GM04503 (cell line): ENCODE measurements at places on chromosomes 5 and 9.

- no peak for DNase-seq
Measured at GRCh38 chr9:14775917-14776316, 53.4 kb upstream of the CER1 start.

DNA sequence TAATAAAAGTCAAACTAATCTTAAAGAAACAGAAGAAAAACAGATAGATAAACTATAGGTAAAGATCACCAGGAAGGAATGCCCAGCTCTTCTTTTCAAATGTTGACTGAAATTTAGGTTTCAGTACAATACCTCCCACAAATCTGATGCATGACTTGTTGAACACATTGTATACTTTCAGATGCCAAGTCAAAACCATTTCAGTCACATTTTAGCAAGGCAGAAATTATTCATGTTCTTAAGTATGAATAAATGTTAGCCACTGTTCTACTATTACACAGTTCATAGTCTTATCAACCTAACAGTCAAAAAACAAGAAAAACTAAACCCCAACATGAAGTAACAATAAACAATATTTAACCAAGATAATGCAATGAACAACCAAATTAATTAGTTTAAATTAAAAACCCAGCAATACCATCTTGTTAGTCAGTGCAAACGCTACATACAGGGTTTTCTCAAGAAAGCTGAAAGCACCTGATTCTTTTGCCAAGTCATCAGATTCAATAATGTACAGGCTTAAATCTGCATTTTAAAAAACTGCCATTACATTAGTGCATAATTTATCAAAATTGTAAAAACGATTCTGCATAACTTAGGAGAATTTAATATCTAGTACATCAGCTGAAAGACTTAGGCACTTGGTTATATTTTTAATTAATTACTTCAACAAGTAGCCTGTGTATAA is 20.0 kb upstream of the PDCL start:
- no peak for DNase-seq

DNA sequence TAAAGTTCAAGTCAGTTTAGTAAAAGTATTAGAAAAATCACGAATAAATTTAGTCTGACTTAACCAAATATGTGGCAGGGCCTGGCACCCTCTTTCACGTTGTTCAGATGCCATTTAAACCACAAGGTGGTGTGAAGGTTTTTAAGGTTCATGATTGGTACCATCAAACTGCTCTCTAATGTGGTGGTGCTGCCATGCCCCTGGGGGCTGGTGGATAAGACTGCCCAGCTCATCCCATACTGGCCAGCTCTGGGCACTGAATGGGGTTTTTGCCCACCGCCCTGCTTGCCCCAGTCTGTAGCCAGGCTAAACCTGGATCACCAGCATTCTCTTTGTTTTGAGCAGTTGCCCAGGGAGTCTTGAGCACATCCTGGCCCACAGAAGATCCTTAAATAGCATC is 159.3 kb downstream of the GABBR2 start:
- no peak for DNase-seq

GRCh38 chr5:56817263-56818014 is 2.1 kb downstream of the MAP3K1 start:
- DNase-seq = no peak
